ENCODE measurements at places on chromosomes 5 and 9.

DNA sequence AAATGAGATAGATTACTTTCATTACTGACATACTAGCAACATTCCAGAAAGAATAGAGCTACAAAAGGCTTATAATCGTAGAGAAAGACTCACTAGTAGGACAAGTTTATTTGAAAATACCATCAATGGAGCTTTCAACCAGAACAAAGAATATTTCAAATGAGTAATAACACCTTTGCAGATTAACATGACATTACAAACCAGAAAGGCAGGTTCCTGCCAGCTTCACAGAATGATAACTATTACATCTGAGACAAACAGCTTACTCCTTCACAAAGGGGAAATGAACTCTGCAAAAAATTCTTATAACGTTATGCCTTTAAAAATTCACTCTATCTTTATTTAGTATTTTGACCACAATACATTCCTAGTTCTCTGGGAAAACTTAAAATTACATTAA is 103.1 kb downstream of the EPB41L4A start:
- no peak for DNase-seq

DNA sequence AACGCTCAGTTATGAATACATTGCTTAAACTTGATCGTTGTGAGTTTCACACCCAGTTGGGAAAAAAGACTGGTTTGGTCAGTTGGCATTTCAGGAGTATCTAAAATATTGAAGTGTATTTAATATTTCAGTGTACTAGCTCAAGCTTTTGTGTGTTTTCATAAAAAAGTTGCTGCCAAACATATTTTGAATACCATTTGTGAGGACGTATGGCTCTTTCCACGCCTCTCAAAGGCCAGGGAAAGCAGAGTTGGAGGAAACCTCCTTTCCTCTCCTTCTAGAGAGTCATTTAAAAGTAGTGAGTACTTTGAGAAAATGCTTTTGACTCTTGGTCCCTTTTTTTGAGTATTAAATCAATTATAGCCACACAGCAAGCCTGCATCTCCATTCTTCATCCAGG is 43.2 kb upstream of the ANKRD33B start:
- DNase-seq = no peak

GRCh38 chr9:133529457-133529856 is 4.7 kb upstream of the MYMK start:
- no peak for DNase-seq

DNA sequence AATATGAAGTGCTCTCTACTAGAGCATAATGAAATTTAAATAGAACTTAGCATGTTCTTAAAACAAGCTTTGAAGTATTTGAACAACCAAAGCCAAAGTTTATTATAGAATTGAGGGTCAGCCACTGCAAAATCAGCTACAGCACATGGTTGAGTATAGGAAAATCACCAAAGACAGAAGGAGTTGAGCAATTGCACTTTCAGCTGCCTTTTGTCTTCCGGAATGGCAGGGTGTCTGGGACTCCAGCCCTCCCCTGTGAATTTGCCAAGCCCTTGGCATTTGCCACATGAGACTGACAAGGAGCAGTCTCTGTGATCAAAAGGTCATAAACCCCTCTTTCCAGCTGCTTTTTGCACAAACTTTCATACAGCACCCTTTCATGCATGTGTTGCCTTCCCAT is 8.5 kb upstream of the LURAP1L start:
- no peak for DNase-seq

DNA sequence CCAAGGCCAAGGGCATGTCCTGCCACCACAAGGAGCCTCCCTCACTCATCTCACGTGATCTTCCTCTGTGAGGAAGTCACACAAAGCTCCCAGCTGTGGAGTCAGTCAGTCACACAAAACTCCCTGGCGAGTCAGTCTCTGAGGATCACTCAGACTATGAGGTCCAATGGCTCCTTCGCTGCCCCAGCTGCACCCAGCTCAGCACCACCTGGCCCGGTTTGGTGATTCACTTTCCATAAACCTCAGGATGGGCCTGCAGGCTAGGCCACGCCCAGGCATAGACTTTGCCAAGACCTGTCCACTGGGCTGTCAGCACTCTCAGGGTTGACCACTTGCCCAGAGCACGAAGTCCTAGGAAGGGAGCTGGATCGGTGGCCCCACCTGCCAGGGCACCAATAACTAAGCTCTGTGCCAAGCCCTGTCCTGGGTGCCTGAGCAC is 233.8 kb downstream of the HSPA4 start:
- DNase-seq = peak; percentile 41

DNA sequence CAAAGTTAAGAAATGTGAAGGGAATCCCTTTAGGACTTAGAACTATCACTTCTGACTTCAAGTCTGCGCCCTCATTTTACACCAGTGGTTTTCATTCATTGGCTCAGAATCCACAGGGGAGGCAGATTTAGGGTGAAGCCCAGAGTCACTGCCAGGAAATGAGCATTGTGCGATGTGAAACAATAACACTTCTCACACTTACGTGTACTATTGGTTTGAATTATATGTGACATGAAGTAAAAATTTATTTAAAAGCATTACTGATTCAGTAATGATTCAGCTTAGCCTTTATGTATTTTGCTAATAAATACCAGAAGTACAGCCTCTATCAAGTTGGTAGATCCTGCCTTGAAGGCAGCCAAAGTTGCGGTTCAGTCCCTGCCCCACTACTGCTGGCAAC is 98.6 kb downstream of the PAM start:
- peak; percentile 30 for DNase-seq

DNA sequence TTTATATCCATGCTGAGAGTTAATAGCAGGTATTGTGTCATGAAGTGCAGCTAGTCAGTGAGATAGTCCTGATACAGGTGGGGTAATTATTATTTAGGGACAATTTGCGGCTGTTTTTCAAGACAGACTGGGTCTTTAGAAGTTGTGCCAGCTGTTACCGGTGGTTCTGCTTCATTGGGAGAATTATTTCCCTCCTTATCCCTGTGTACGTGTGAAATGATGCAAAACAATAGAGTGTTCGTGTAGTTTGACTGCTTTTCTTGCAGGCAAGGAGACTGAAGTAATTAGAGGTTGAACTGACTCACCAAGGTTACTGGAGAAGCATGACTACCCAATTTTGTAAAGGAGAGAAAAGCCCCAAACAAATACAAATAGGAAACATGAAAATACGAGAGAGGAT is 101.7 kb downstream of the ARRDC3 start:
- no peak for DNase-seq

DNA sequence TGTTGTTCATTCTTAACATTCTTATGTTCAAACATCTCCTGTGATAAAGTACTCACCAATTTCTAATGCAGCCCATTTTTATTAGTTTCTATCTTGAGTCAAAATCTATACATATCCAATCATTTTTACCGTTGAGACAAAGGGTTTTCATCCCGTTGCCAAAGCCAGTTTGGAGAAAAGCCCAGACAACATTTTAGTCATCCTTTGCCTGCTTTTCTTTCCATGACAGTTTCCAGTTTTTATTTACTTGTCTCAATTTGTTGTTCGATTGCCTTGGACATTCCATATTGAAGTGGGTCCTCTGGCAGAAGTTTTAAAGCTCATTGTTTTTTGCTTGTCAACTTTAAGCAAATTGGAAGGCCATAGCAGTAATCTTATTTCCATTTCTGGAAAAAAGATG is 123.9 kb downstream of the RAB3C start:
- DNase-seq = no peak

DNA sequence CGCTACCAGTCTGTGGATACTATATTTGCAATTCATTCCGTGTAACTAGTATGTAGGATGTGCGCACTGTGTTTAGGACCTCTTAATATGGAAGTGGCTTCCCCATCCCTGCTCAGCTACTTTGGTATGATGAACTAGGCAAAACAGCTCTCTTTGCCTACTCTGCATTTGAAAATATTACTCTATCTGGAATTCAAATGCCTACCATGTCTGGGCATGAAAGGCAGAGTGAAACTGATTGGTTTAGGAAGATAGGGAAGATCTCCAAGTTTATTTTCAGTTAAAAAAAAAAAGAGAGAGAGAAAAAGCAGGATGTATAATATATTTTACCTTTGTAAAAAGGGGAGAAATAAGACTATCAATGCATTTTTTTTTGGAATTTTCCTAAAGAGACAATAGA is 74.1 kb upstream of the ELL2 start:
- DNase-seq = no peak

DNA sequence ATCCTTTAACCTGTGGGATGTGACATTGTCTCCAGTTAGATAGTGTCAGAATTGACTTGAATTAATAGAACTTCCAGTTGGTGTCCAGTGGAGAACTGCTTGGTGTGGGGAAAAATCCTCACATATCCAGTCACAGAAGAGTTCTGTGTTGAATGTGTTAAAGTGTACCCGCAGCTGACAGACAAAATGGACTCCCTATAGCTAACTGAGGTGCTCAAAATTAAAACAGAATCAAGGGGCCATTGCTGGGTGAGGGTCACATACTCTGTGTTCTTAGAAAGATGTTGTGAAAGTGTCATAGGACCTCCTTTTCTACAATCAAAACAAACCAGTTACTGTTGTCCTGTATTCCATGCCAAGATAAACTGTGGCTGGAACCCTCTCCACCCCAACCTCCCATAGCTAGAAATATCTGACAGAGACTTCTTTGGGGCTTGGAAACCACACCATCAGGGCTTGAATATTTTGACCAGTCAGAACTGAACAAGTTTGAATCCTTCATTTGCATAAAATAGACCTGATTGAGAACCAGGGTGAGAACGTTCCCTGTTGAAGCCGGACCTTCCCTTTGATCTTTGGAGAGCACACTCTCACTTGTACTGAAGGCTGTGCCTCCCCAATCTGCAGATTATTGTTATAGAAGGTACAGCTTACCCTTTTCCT is 164.0 kb upstream of the ZNF608 start:
- DNase-seq = no peak

GRCh38 chr9:35035851-35036701 is 36.3 kb downstream of the VCP start:
- DNase-seq = peak; percentile 80

- no peak for DNase-seq
These were observed 22.4 kb upstream of the ANGPTL2 start for GRCh38 chr9:127144670-127145445.

GRCh38 chr5:114657342-114658130 is 295.7 kb downstream of the KCNN2 start:
- DNase-seq = no peak

- no peak for DNase-seq
These were observed 10.7 kb downstream of the CAMK2A start for GRCh38 chr5:150278916-150279315.

- peak; percentile 51 for DNase-seq
These were observed 38.7 kb downstream of the NLN start for GRCh38 chr5:65760504-65761275.

DNA sequence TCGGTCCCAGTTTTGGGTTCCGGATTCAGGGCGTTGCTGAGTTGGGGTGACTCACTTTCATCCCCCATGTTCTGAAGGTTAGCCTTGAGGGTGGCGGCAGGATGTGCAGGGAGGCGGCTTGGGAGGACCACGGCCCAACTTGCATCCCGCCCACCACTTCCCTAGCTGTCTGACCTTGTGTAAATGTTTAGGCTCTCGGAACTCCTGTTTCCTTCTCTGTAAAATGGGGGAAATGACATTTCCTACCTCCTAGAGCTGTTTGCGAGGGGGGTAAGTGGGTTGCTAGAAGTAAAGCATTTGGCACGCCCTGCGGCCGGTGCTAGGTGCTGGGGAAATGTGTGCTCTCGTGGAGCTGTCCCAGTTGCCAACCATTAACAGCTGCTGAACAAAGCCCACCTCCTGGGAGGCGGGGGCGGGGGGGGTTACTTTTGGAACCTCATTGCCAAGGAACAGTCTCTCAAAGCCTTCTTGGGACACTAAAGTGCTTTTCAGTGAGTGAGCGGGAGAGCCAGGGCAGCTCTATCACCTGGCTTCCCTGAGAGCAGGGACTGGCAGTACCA is 27.5 kb downstream of the PTGES2 start:
- DNase-seq = no peak

DNA sequence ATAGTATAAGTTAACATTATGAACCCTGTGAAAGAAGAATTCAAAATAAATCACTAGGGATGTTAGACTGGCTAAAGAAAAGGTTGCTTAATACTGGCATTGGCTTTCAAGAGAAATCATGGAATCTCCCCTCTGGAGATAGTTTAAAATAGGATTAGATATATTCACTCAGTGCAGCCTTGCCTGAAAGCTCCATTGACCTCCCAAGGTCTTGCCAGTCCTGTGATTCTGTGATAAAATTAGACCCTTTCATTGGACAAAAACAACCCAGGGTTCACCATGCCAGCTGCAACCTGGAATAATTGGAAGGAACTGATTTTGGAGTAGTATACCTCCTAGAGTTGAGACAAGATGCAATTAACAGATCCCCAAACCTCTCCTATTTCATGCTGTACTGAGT is 588.1 kb upstream of the MEF2C start:
- no peak for DNase-seq

- DNase-seq = peak; percentile 41
These were observed 33.0 kb downstream of the IRF1 start for GRCh38 chr5:132457371-132458225.

DNA sequence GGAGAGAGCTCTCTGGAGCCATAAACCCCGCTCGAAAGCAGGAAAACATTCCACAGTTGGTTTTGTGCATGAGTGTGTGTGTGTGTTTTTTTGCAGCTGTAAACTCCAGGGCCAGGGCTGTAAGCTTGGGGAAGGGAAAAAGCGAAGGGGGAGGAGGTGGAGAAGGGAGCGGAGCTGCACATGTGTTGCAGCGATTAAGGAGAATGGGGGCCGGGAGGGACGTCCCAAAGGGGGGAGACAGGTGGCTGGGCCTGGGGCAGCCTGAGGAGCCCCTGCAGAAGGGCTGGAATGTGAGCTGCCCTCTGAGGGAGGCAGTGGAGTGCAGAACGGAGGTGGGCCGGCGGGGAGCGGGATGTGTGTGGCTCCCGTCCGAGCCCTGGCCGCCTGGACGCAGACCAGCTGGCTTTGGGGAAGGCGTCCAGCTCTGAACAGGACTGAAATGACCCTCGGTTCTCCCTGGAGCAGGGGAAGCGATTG is 2.7 kb upstream of the MYMK start:
- DNase-seq = no peak

DNA sequence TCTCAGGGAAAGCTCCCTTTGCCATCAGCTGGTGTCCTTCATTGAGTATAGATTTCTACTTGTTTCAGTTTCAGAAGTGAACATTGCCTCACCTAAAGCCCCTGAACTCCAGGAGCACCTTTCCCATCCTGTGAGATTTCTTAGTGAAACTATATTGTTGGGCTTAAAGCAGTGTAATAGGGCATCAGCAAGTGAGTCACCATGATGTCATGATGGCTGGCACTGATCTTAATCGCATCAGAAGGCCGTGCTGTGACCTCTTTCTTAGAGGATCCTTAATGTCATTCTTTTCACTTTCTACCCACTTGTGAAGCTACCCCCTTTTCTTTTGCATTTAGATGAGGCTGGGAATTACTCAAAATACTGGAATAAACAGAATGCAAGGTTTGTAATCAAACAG is 401.3 kb downstream of the MTRR start:
- DNase-seq = no peak

GRCh38 chr5:135605221-135605620 is 26.4 kb upstream of the CXCL14 start:
- DNase-seq = no peak

Measured in activated CD4-positive, alpha-beta T cell treated with anti-CD3 and anti-CD28 coated beads for 36 hours (primary cell).